Activated naive CD4-positive, alpha-beta T cell treated with anti-CD3 and anti-CD28 coated beads, Interleukin-2, amount 50 U/mL, for 16 hours (primary cell): ENCODE measurements at places on chromosomes 11 and 22.

GRCh38 chr22:50444663-50445062, 30.2 kb downstream of the SBF1 start:
- DNase-seq: no peak

GRCh38 chr11:14094481-14095037, 132.0 kb downstream of the SPON1 start:
- no peak for DNase-seq

GRCh38 chr22:44608597-44609399, 93.2 kb upstream of the PRR5 start:
- no peak for DNase-seq

GRCh38 chr11:123168955-123169484, 26.0 kb downstream of the CLMP start:
- no peak for DNase-seq

DNA sequence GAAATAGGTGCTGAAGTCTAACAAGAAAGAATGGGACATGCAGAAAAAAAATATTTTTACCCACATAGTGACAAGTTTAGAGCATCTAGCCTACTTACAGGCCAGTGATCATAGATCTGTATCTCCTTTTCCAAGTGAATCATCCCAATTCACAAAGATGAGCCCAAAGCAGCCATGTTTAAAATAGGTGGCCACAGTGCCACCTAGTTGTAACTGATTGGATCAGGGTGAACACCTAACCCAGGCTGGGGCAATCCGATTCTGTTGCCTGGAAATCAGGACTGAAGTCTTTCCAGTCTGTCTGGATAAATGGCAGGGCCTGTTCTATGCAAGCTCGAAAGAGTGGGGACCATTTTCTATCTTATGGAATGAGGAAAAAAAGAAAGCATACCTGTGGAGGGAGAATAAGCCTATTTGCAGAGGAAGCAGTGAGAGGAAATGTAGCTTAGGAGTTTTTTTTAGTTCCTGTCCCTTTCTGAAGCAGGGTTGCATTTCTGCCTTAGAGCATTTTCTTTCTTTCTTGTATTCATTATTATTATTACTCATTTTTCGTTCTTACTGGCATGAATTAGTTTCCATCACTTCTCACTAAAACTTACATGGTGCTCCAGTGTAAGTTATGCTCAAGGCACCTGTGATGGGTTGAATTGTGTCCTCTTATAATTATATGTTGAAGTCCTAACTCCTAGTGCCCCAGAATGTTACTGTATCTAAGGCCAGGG, 113.2 kb upstream of the RAG2 start:
- no peak for DNase-seq

GRCh38 chr11:104772806-104773241, 125.4 kb downstream of the CASP12 start:
- no peak for DNase-seq

- DNase-seq: no peak
These were observed 253.6 kb upstream of the ANO3 start for GRCh38 chr11:26078231-26078821.

DNA sequence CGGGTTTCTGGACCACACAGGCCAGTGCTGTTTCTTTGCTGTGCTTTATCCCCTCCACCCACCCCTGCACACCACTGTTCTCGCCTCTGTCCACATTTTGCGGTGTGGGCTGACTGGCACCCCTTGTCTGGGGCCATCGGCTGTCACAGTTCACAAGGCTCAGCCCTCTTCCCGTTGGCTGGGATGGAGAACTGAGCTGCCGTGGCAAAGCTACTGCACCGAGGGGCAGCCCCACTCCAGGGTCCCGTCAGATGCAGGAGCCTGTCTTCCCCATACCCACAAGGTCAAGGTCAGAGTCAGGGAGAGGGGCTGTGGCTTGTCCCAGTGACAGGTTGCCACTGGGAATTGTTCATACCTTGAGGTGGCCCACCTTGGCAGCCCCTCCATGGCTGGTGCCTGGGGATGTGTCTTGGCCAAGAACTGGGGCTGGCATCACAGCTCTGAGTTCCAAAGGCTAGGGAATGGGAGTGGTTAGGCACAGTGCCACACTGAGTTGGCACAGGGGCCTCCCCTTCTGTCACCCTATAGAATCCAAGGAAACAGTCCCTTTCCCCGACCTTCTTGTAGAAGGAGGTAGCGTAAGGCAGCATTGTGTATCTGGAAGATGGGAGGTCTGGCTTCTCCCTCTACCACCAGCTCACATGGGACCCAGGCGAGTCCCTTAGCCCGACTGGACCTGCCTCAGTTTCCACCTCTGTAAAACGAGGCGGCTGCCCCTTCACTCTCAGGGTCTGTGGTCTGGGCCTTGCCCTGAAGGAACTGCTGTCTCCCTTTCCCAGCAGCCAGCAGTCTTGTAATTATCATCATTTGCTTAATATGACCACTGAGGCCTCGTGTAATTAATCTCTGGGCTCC, 3.4 kb downstream of the GRK2 start:
- DNase-seq: peak; percentile 11

DNA sequence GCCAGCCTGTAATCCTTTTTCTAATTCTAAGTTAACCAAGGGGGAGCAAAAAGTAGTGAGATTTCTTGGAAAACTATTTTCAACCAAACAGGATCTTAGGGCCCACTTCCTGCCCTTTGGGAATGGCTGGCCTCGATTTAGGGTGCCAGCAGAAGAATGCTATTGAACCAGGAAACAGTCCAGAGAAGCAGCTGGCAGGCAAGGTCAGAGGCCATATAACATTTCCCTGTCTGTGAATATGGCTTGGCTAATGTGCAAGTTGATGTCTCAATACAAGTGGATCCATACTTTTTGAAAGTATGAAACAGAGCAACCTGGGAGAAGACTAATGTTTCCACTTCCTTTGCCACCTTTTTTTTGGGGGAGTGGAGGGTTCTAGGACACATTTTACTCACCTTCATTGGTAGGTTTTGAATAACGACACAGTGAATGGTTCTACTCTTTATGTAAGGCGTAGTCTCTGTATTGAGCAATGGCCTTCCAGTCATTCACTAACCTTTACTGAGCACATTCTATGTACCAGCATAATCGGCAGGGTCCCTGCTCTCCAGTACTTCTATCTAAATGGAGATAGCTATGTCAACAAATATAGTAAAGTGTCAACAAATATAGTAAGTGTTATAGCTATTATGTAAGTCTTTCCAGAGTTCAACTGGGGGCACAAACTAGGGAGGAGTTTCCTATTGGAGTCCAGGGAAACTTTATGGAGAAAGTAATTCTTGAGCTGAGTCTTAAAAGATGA, 34.2 kb upstream of the RRM1 start:
- DNase-seq: no peak

- no peak for DNase-seq
These were observed 61.0 kb upstream of the PLET1 start for GRCh38 chr11:112321501-112322172.

- peak; percentile 68 for DNase-seq
These were observed 159.3 kb upstream of the GRK3 start for GRCh38 chr22:25404928-25405816.

DNA sequence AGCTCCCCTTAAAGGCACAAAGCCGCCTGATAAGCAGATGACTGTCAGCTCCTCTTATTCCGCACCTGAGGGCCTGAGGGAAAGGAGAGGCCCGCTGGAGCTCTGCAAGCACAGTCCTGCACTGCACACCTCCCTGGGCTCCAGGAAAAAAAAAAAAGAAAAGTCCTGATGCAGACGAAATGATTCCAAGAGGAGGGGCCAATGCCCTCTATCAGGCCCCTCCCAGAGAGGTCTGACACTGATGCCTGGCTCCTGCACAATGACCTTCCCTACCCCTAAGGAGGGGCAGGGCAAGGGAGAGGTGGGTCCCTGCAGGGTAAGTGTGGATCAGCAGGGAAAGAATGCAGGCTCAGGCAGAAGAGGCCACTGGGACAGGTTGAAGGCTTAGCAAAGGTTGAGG, 572.7 kb downstream of the SOX6 start:
- no peak for DNase-seq

DNA sequence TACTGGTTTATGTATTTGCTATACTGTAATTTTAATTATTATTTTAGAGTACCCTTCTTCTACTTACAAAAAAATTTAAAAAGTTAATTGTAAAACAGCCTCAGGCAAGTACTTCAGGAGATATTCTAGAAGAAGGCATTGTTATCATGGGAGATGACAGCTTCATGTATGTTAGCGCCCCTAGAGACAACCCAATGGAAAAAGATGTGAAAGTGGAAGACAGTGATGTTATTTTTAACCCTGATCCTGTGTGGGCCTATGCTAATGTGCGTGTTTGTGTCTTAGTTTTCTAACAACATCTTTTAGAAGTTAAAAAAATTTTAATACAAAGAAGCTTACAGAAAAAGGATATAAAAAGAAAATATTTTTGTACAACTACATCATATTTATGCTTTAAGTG, 205.0 kb downstream of the FAM76B start:
- no peak for DNase-seq

GRCh38 chr11:17775035-17775348, 40.4 kb downstream of the KCNC1 start:
- DNase-seq: no peak
